OCI-M1 (cell line): ENCODE measurements at places on chromosomes 5 and 9.

DNA sequence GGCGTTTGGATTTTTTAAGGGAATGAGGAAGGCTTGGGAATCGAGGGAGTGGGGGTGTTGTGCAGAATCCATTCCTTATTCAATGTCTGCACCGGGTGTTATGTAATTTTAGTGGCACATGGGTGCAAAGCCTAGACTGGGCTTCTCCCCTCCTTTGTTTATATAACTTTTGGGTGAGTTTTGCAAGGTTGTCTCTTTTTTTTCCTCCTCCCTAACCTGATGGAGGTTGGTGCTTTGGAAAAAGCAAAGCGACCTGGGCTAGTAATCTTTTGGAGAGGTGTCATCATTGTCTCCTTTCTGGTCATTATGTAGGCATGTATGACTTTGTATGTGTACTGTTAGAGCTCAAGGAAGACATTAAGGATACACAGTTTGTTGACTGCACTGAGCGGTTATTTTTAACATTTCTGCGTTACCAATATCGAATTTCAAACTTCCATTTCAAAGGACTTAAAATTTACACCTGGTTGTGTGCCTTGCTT, 3.1 kb downstream of the SMARCA2 start:
- DNase-seq: peak; percentile 46

- no peak for DNase-seq
Measured at GRCh38 chr5:162067655-162068411, at the start of gene GABRG2. GABRG2 (plus strand) TSS chr5:162067773; CDS start chr5:162068000, 227 bp downstream.

GRCh38 chr9:122347348-122348287, 23.2 kb upstream of the PTGS1 start:
- peak; percentile 37 for DNase-seq

DNA sequence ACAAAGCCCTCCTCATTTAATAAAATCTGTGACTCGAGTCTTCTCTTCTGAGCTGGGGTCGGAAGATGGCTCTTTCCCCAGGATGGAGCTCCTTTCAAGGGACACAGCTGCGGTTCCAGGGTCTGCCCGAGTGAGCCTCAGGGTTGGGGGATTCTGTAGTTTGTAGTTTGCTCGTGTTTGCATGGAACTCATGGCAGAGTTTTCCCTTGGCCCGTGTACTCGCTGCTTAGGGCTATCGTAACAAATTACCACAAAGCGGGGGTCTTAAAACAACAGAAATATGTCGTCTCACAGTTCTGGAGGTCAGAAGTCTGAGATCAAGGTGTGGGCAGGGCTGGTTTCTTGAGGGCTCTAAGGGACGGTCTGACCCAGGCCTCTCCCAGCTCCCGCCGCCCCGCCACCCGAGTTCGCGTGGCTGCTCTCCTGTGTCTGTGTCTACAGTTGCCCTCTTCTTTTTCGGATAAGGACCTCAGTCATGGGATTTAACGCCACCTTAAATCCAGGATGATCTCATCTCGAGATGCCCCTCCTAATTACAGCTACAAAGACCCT, 13.9 kb upstream of the LPCAT1 start:
- DNase-seq: no peak

DNA sequence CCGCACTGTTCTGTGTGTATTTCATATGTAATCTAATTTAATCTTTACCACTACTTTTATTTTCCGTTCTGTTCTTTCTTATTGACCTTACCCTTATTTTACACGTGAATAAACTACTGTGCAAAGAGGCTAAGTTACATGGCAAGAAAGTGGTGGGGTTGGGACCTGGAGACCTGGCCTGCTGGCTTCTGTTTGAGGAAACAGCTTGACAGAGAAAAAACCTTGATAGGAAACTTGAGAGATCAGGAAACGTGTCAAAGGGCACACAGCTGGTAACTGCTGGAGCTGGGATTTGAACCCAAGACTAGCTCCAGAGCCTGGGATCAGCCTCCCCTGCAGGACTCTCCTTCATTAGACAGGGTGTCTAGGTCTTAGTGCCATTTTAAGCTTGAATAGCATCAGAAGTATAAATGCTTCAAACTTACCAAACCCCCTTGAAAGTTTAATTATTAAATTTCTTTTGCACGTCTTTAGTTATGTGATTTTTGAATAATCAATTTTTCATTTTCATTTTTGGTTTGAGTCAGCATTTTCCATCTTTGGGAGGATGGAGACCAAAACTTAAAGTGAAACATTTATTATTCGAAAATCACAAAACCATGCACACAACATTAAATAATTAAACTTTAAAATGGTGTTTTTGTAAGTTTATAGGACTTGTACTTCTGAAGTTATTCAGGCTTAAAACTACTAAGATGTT, 129.5 kb downstream of the RGS3 start:
- no peak for DNase-seq

- DNase-seq: no peak
Measured at GRCh38 chr5:180341595-180341994, 11.5 kb downstream of the GFPT2 start.

DNA sequence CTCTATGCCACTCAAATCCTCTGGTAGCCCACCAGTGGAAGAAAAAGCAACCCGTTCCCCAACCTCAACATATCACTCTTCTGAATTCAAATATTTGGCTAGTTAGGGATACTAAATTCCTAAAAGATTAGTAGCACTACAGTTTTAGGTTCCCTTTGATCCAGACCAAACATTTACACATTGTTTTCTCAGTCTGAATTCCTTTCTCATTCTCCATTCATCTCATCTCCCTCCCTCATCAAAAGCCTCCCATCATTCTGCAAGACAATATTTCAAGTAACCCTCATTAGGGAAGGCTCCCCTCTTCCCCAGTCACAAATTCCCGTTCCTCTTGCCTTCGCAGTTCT, 26.3 kb downstream of the ADAM19 start:
- DNase-seq: no peak

GRCh38 chr9:38092200-38092524, 23.1 kb upstream of the SHB start:
- DNase-seq: no peak

DNA sequence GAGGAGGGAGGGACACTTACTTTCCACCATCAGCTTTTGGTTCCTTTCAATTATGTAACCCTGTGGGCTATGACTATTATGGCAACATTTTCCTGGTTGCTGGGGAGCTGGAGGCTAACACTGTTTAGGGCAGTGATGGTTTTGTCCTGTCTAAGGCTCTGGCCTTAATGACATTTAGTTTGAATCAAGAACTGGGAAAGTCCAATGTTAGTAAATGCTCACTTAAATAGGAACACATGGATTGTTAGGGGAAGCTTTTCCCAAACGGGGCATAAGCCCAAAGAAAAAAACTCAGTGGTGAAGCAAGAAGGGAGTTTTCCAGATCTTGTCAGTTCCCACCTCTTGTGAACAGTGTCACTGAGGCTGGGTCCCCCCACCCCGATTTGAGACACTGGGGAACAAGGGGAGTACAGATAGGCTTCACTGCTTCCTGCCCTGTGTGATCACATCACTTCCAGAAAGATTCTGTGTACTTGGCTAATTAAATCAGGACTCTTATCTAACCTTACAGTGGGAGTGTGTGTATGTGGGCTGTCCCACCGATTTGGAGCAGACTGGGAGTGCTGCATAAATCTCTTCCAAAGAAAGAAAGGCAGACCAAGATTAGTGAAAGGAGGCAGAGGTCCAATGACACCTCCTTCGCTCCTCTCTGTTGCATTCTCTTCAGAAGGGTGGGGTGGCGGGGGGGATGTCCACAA, 206.4 kb downstream of the PTTG1 start:
- DNase-seq: no peak

- DNase-seq: no peak
Measured at GRCh38 chr9:89467278-89467625, 30.7 kb downstream of the SEMA4D start.

DNA sequence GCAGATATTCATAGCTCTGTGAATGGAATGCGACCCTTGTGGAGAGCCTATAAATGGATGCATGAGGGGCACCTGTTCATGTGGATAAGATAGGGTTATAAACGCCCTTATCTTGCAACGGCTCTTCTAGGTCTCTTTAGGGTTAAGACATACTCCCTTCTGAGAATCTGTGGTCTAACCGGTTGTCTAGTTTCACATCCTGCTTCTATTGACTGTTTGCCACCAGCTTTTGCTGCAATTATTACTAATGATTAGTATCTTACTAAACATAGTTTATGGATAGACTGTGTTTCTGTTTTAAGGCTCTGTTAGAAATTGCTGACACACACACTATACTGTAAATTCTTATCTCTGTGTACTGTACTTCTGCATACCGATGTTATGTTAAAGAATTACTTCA, 198.9 kb upstream of the CYLC2 start:
- peak; percentile 3 for DNase-seq

DNA sequence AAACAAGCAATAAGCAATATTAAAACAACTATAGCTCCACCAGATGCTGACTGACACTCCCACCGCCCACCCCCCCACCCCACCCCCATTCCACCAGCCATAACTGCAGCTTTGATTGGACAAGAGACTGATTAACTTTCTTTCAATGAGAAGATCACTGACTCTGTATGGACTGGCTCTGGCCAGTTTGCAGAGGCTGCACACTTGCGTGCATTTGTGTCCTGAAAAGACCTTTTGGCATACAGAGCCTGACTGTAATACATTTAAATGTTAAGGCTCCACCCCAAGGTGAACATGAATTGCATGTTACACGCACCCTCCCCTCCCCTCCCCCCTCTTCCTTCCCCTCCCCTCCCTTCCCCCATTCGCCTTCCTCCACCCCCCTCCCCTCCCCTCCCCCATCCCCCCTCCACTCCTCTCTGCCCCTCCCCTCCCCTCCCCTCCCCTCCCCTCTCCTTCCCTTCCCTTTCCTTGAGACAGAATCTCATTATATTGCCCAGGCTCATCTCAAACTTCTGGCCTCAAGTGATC, 31.1 kb downstream of the FGD3 start:
- peak; percentile 22 for DNase-seq
